ENCODE measurements at places on chromosomes 6 and 20.

DNA sequence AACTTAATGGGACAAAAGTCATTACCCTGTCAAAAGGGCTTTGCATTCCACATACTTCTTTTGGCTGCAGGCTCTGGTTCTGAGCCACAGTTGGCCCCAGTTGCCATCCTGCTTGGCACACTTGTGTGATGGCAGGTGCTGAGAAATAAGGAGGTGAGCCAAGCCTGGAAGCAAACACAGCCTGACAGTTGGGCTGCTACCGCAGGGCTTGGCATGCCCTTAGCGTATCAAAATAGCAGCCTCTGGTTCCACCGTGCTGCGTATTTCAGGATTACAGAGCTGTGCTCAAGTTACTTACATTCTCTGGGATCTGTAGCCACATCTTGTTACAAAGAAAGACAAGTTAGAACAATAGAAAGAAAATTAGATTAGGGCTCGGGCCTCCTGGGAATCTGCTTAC lies 11.1 kb downstream of the MTHFD1L start:
- no peak for DNase-seq

- DNase-seq: no peak
Observed at GRCh38 chr20:45154183-45154582, 20.5 kb upstream of the PI3 start.

GRCh38 chr6:21500314-21501020 lies 93.1 kb upstream of the SOX4 start:
- DNase-seq: no peak

GRCh38 chr20:12700701-12701100 lies 308.1 kb upstream of the SPTLC3 start:
- DNase-seq: no peak

GRCh38 chr6:107719160-107719559 lies 105.0 kb downstream of the SCML4 start:
- no peak for DNase-seq

All from GM04503 (cell line).